ENCODE measurements at places on chromosomes 13 and 19.

GRCh38 chr13:24118576-24118975 is 41.9 kb upstream of the SPATA13 start:
- no peak for DNase-seq

- DNase-seq: no peak
These were observed 101.5 kb upstream of the FNDC3A start for GRCh38 chr13:48874165-48874564.

- DNase-seq: peak; percentile 53
These were observed 150.1 kb downstream of the SHISA2 start for GRCh38 chr13:25901460-25902376.

DNA sequence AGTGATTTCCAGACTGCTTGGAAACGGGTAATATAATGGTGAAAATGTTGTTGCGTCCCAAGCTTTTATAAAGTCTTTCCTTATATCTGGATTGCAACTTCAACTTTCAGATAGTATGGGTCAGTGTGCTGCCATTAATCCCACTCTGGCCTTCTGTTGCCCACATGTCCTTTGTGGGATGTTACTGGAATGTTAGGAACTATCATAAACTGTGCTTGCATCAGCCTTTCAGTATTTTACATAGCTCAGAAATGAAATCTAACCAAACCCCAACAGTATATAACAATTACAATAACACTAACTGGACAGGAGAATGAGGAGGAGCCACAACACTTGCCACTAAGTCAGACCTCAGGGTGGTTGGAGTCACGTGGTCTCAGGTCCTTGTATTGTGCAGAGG is 78.9 kb downstream of the LNX2 start:
- DNase-seq: no peak

DNA sequence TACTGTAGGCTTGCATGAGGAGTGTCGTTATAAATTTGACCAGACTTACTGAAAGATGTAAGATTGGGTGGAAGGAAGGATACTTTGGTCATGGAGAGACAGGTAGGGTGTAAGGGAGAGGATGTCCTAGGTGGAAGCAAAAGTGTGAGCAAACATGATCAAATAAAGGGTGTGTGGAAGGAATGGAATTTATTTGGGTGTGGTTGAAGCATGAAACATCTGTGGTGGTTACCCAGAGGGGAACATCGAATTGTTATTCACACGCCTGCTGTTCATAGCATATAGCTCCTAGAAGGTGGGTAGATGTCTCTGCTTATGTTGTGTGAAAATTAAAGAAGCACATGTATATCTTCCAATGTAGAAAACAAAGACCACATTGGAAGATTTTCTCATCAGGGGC is 157.7 kb downstream of the ATP8A2 start:
- DNase-seq: no peak

DNA sequence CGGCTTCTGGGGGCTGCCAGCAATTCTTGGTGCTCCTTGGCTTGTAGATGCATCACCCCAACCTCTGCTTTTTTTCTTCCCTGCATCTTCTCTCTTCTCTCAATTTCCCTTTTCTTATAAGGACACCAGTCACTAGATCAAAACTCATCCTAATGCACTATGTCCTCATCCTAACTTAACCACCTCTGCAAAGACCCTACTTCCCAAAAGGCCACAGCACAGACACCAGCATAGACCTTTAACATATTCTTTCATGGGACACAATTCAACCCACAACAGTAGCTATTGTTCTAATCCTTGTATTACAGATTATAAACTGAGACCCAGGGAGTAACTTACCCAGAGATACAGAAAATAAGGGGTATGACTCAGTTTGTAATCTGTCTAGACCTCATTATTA is 47.0 kb downstream of the RUBCNL start:
- no peak for DNase-seq

DNA sequence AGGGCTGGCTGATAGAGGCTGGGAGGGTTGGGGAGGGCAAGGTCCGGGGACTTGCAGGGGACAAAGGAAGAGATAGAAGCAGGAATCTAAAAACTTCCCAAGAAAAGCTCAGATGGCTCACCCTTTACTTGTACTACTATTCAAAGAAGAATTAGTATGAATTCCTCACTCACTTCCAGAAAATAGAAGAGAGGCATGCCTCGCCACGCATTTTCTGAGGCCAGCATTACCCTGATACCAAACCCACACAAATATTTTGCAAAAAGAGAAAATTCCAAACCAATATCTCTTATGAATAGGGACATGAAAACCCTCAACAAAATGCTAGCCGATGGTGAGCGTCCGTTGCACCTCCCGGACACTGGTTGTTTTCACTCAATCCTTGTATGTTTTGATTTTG is 54.0 kb downstream of the ING1 start:
- no peak for DNase-seq

DNA sequence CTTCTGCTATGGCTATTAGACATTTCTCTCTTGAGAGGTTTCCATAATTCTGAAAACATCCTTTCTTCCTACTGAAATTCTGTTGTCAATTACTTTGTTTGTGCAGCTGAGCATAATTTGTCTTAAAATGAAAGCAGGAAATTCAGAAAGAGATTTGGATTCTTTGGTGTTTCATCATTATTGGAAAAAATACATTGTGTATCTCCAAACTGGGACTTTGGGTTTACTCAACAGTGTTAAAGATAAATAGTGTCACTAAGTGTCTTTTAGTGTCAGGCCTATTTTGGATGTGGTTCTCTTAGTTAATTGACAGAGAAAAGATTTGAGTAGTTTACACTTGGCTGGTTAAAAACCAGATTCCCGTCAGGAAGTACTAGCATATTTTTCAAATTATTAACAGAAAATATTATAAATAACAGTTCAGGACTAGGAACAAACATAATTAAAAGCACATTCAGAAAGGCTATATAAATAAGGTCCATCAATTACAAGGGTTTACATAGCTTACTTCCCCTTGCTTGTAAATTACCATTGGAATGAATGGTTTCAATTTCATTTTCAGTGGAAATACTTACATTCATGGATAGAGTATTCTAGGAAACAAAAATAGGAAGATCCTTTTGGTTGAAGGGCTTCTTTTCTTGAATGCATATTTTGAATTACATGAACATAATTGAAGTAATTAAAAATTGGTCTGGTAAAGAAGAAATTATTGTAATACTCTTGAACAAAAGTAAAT is 483.1 kb downstream of the GPC6 start:
- no peak for DNase-seq

DNA sequence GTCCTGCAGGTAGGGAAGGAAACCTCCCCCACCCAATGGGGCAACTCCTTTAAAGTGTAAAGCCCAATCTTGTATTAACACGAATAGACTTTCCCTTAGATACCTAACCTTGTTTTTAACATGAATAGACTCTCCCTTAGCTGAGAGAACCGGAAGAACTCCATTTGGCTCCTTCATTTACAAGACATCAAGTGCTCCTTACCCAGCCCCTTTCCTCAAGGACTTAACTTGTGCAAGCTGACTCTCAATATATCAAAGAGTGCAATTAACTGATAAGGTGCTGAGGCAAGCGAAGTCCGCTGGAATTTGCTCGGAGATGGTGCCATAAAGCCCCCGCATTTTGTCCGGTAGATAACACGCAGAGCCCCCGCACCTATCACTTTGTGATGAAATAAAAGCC is 9.9 kb upstream of the ZNF90 start:
- DNase-seq: no peak

GRCh38 chr13:97559030-97559429 is 125.1 kb downstream of the RAP2A start:
- no peak for DNase-seq

- DNase-seq: peak; percentile 23
These were observed 23.5 kb downstream of the ZNF180 start for GRCh38 chr19:44476559-44477408.

GRCh38 chr13:46197299-46198048 is 14.3 kb upstream of the LRRC63 start:
- no peak for DNase-seq

All from dermis blood vessel endothelial cell (primary cell).